ENCODE measurements at places on chromosomes 12 and 14. TPM values are rescaled to one million over a fixed set of nuclear protein-coding genes. Genes with fewer than 3 reads are reported as not detected.

- peak overlapping the region; percentile 7 for H3K27ac ChIP-seq
- H3K4me1 ChIP-seq, result peaks cover 8% of the 10 kb centered on the region
- peaks cover 5% of the 10 kb centered on the region for H3K36me3 ChIP-seq
- DNase-seq, result peak; percentile 30
- no peak overlapping the region for H3K4me3 ChIP-seq
- H3K27me3 ChIP-seq, result no peaks in the 10 kb centered on the region
Measured at GRCh38 chr14:73526036-73526984, 10.6 kb upstream of the ACOT1 start.

GRCh38 chr12:108597559-108598471 is at the start of gene TMEM119:
Gene TMEM119 (minus strand): TSS chr12:108598084. CDS start chr12:108592383, 5,701 bp downstream.
- no peaks in the 10 kb centered on the region for H3K27me3 ChIP-seq
- no peaks in the 10 kb centered on the region for H3K4me1 ChIP-seq
- no peak for DNase-seq
- H3K4me3 ChIP-seq, result peak within 1 kb of the TSS; percentile 28
- H3K36me3 ChIP-seq, result no peaks in the 10 kb centered on the region

DNA sequence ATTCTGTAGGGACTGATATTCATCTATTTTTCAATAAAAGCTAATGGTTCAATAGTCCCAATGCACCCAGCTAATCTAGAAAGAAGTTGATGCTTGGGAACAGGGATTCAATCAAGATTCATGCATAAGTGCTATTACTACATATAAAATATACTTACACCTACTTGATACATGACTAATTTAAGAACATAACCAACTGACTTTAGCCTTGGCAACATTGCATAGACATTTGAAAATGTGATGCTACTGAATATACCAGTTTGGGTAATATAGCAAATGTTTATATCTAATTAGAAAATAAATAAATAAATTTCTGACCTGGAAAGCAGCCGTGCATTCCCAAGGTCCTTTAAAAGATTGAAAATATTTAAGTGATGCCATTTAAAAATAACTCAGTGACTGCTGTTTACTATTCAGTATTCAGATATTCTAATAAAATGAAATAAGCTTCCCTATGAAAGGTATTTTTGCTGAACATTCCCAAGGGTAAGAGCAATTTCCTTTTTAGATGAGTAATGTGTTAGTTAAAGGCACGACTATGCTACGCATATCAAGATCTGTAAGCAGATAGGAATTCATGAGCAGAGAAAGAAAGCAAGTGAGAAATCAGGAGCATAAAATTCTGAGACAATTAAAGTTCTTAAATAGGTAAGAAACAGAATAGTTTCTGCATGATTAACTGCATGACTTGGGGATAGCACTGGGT is 160.6 kb upstream of the SYT1 start:
- H3K4me3 ChIP-seq, result no peak overlapping the region
- no peaks in the 10 kb centered on the region for H3K36me3 ChIP-seq
- DNase-seq, result no peak
- no peak overlapping the region for H3K27ac ChIP-seq
- H3K27me3 ChIP-seq, result no peaks in the 10 kb centered on the region

DNA sequence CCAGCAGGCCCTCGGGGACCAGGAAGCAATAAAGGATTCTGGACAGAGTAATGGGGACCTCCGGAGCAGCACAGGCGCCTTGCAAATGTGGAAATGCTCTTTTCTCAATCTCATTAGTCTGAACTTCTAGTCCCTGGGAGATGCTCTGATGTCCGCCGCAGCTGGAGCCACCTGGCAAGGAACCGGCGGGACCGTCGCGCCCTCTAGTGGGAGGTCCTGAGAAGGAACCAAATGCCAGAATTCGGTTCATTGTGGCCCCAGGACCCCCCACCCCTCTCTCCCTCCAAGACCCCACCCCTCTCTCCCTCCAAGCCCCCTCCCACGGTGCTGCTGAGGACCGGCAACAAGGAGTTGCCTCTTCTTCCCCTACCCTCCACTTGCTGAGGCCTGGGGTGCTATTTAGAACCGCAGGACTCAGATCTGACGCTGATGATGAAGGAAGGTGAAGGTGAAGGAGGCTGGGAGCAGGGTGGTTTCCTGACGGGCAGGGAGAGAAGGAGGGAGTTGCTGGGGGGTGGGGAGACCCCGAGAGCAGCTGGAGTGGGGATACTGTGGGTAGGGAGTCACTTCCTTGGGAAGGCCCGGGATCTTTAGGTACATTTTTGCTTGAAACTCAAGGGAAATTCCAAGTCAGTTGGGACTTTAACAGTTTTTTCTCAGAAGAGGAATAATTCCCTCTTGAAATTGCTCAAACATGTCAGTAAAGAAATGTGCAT is 42.5 kb downstream of the SMIM41 start:
- no peak overlapping the region for H3K4me3 ChIP-seq
- H3K36me3 ChIP-seq, result no peaks in the 10 kb centered on the region
- H3K27me3 ChIP-seq, result no peaks in the 10 kb centered on the region
- no peak overlapping the region for H3K27ac ChIP-seq

Gene SERPINA10
- not detected for total RNA-seq

- H3K4me1 ChIP-seq, result no peaks in the 10 kb centered on the region
- no peaks in the 10 kb centered on the region for H3K27me3 ChIP-seq
- no peak for DNase-seq
Measured at GRCh38 chr14:59394268-59394667, 70.9 kb downstream of the GPR135 start.

DNA sequence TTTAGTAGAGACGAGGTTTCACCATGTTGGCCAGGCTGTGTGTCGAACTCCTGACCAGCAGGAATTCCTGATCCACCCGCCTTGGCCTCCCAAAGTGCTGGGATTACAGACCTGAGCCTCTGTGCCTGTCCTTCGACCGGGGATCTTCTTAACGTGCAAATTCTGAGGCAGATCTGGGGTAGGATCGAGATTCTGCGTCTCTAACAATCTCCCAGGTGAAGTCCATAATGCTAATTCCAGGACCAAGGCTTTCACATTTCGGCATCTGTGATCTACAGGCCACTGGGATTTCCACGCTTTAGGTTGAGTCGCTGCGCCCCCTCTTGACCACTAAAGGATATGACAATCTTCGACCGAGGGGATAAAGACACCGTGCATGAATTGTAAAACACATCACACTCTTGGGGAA is 24.8 kb downstream of the FOS start:
- no peaks in the 10 kb centered on the region for H3K36me3 ChIP-seq
- H3K4me3 ChIP-seq, result no peak overlapping the region
- DNase-seq, result peak; percentile 80
- H3K4me1 ChIP-seq, result peaks cover 7% of the 10 kb centered on the region

GRCh38 chr12:11497995-11498394 is 102.6 kb upstream of the PRB2 start:
- H3K36me3 ChIP-seq, result no peaks in the 10 kb centered on the region
- peaks cover 12% of the 10 kb centered on the region for H3K4me1 ChIP-seq
- no peak overlapping the region for H3K27ac ChIP-seq
- peaks cover 63% of the 10 kb centered on the region for H3K27me3 ChIP-seq
- no peak for DNase-seq

DNA sequence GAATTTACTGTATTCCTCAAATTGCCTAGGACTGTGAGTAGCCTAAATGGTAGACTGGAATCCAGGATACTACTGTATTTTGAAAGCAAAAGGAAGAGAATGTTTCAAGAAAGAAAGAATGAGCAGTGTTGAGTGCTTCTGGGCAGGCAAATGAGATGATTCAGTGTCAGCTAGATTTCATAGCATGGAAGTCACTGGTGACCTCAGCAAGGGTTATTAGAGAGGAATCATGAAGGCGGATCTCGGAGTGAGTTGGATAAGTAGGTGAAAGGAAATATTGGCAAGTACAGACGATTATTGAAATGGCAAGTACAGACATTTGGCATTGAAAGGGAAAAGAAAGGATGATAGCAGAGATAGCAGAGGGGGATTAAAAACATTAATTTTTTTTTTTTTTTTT is 27.1 kb downstream of the VRK1 start:
- H3K4me1 ChIP-seq, result peaks cover 15% of the 10 kb centered on the region
- H3K36me3 ChIP-seq, result no peaks in the 10 kb centered on the region
- no peak overlapping the region for H3K4me3 ChIP-seq
- H3K27me3 ChIP-seq, result no peaks in the 10 kb centered on the region
- no peak for DNase-seq
- H3K27ac ChIP-seq, result no peak overlapping the region

DNA sequence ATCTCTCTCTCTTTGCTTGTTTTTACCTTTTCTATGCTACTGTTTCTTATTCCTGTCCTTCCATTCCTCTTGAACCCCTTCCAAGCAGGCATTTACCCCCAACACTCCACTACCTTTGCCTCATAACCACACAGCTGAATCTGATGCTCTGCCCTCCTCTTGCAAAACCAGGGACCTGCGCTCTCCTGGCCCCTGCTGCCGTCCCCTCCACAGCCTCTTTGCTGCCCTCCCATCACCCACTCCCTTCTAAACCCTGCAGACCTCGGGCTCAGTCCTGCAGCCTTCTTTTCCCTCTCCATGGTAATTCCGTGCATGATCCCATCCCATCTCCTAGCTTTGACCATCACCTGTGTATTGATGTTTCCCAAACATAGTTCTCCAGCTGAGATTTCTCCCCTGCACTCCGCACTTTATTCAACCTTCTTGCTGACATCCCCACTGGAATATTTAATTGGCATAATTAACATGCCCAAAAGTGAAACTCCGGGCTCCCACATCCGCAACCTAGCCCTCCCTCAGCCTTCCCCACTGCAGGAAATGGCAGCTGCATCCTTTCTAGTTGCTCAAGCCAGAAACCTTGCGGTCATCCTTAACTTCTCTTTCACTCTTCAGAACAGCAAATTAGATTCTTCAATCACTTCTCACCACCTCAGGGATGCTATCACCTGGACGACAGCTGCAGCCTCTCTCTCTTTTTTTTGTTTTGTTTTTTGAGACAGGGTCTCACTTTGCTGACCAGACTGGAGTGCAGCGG is 16.0 kb downstream of the FIGNL2 start:
- H3K27me3 ChIP-seq, result peaks cover 91% of the 10 kb centered on the region
- peaks cover 10% of the 10 kb centered on the region for H3K4me1 ChIP-seq
- no peak for DNase-seq
- H3K27ac ChIP-seq, result no peak overlapping the region
- no peak overlapping the region for H3K4me3 ChIP-seq

GRCh38 chr12:1185460-1186182 is 194.6 kb downstream of the ERC1 start:
- no peaks in the 10 kb centered on the region for H3K4me1 ChIP-seq
- H3K36me3 ChIP-seq, result peaks cover 76% of the 10 kb centered on the region
- no peak for DNase-seq
- H3K27ac ChIP-seq, result no peak overlapping the region

Gene CMA1
- 1.7 TPM for total RNA-seq

- H3K4me1 ChIP-seq, result peaks cover 83% of the 10 kb centered on the region
- H3K4me3 ChIP-seq, result no peak overlapping the region
- peak overlapping the region; percentile 54 for H3K27ac ChIP-seq
Measured at GRCh38 chr14:73427516-73428264, 30.7 kb downstream of the NUMB start.
